Retina (tissue), 1 donor: ENCODE measurements at places on chromosomes 5 and 9.
A peak's percentile ranks its signal among the peaks of the same experiment; 100 is the strongest.

DNA sequence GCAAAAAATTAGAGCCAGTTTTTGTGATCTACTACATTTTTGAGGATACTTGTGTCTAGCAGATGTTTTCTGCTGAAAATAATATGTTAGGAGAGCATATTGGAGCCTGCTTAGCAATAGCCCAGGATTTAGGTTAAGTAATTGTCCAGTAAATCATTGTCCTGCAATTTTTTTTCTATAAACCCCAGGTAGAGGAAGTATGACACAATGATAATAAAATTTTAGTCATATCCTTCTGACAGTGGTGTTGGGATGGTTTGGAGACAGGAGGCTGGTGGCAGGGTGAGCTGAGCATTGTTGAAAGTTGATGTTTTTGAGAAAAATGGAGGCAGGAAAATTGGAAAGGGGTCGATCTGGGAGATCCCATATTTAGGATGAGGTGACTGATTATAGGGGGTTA is 3.5 kb downstream of the SNCAIP start:
- DNase-seq: no peak

DNA sequence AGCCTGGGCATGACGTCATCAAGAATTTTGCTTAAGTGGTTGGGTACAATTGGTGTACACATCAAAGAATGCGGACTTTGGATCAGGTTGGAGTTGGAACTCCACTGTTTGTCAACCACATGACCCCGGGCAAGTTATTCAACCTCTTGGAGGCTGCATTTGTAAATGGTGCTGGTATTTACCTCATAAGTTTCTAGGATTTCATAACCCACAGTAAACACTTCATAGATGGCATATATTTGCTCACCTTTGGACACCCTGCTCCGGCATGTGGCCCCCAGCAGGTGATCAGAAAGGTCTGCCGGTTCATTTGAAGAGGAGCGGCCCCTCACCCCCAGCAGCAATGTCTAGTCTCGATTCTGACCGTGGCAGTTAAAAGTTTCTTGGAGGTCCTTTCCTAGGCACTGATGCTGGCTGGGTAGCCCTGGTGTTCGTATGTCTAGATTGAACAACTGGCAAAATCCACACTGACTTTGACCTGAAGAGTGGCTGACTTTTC is 60.6 kb downstream of the IL6ST start:
- DNase-seq: no peak

- DNase-seq: no peak
Measured at GRCh38 chr5:59785676-59786333, 107.7 kb downstream of the PDE4D start.

DNA sequence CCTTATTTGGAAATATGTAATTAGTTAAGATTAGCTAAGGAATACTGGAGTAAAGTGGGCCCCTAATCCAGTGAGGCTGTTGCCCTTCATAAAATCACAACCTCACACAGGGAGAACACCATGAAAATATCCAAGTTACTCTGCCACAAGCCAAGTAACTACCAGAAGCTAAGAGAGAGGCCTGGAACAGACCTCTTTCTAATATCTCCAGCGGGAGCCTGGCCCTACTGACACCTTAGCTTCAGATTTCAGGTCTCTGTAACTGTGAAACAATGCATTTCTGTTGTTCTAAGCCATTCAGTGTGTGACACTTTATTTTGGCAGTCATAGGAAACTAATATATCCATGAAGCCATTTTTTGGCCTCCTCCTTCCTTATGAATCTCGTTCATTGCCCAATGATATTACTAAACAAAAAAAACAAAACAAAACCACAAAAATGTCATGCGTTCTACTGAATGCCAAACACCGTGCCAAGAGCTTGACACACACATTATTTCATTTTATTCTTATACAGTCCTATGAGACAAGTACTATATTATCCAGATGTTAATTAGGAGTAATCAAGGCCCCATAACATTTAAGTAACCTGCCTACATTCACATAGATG is 699.0 kb downstream of the MAT2B start:
- DNase-seq: no peak

DNA sequence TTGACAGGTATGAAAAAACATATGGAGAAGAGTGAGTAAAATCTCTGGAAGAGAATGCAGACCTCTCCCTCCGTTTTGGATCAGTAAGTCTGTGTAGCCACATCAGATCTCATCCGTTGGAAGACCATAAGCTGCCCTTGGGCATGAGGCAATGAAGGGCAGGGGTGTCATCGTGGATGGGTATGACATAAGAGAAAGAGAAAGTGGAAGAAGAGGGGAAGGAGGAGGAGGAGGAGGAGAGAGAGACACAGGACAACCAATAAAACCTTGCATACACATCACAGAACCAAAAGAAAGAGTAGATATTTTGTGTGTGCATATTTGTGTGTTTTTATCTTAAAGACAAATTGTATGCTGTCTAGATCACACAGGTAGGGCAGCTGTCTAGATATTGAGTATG is 50.7 kb downstream of the PRRC1 start:
- no peak for DNase-seq

GRCh38 chr5:173778152-173778782 is 109.9 kb upstream of the CPEB4 start:
- DNase-seq: no peak

- peak; percentile 52 for DNase-seq
Measured at GRCh38 chr5:116137544-116138378, 52.9 kb downstream of the COMMD10 start.

- DNase-seq: no peak
Measured at GRCh38 chr9:127841087-127841835, 13.2 kb downstream of the ENG start.

- DNase-seq: no peak
Measured at GRCh38 chr5:63170486-63170885, 591.9 kb downstream of the LRRC70 start.
